Amniotic epithelial cell (primary cell): ENCODE measurements at places on chromosomes 2 and 18.

GRCh38 chr2:16319551-16320121 is 346.0 kb downstream of the CYRIA start:
- no peak for DNase-seq

DNA sequence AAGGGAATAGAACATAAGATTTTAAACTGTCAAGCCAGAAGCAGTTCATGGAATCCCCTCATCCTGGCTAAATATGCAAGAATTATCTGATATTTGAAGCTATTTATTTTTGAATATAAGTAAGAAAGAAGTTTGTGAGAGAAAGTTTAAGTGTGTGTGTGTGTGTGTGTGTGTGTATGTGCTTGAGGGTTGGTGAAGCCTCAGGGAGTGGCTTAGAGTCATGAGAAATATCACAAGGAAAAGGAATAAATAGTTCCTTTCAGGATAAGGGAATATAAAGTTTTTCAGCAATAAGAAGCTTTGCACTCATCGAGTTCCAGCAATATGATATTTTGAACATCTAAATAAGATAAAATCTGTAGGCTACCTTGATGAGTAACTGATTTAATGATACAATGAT is 359.6 kb downstream of the MEIS1 start:
- no peak for DNase-seq

DNA sequence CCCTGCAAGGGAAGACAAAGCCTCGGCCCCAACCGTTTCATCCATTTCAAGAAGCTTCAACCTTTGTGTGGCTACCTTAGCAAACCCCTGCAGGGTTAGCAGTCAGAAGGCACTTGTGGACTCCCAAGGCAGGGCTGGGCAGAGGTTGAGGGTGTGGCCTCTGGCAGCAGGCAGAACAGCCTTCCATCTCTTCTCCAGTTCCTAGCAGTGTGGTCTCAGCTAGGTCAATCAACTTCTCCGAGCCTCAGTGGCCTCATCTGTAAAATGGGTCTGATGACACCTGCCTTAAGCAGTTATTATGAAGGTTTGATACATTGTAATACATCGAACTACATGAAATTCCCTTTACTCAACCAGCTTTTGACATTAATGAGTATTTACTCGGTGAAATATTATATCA is 6.8 kb upstream of the PRSS56 start:
- DNase-seq, result no peak

DNA sequence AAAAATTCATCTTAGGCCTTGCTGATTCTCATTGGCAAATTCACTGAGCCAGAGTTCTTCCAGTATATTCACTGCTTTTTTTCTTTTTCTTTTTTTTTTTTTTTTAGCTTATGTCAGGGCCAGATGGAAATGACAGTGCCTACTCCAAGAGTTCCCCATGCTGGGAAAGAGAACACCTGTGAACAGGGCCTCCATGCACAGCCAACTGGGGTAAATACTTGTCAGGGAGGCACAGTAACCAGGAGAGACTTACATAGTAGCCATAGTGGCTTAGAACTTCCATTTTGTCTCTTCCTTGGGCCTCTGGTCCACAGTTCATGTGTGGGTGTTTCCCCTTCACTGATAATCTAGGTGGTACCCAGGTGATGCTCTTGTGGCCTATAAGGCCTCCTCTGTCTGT is 15.2 kb upstream of the SCLY start:
- DNase-seq, result no peak

DNA sequence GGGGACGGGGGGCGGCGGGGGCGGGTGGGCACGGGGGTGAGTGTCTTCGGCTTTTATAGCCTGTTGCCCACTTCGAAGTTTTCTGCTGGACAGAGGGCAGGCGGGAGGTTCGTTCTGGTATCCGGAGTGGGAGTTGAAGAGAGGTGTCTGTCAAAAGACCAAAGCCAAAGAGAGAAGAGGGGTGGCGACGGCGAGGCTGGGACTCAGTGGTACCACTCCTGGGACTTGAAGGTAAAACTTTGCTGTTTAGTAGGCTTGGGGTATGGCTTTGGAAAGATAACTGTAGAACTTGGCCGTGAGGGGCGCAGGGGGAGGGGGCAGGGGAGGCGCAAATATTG is 215.8 kb upstream of the DTNA start:
- no peak for DNase-seq
